MCF 10A (cell line): ENCODE measurements at places on chromosomes 6 and 20. TPM values are rescaled to one million over a fixed set of nuclear protein-coding genes. Genes with fewer than 3 reads are reported as not detected.

The RNF144B gene
- 40.6 and 57.9 TPM in 2 replicates for total RNA-seq

The KIF6 gene
- total RNA-seq = 0.91 and 1.3 TPM in 2 replicates

- H3K27ac ChIP-seq = peak overlapping the region; percentile 55
- peaks cover 38% of the 10 kb centered on the region for H3K36me3 ChIP-seq
- peaks cover 11% of the 10 kb centered on the region for H3K4me1 ChIP-seq
These were observed 40.4 kb downstream of the ESF1 start for GRCh38 chr20:13744352-13744751.

DNA sequence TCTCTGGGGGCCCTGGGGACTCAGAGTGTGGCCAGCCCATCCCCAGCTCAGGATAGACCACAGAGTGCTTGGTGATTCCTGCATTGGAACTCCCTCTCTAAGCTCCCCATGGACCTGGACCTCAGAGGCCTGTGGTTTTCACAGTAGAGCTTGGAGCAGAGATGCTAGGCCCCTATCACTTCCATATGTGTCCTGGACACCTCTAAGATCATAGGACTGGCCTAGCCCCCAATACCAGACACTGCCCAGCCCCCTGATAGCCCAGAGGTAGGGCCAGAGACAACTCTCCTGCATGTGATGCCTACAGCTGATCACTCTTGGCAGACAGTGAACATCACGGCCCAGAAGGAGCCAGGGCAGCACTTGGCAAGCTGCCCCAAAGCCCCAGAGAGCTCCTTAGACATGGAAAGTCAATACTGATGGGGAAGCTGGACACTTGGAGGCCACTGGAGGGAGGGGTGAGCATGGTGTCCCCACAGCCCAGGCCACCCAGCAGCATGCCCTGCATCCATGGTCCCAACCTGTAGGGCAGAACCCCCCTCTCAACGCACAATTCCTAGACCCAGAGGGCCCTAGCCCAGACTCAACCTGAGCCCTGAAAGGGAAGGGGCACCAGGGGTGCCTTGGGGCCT, 27.1 kb downstream of the UBD start:
- DNase-seq = no peak
- H3K36me3 ChIP-seq = no peaks in the 10 kb centered on the region
- no peak overlapping the region for H3K27ac ChIP-seq
- H3K4me3 ChIP-seq = no peak overlapping the region
- peaks cover 6% of the 10 kb centered on the region for H3K4me1 ChIP-seq
- H3K27me3 ChIP-seq = peaks cover 9% of the 10 kb centered on the region

DNA sequence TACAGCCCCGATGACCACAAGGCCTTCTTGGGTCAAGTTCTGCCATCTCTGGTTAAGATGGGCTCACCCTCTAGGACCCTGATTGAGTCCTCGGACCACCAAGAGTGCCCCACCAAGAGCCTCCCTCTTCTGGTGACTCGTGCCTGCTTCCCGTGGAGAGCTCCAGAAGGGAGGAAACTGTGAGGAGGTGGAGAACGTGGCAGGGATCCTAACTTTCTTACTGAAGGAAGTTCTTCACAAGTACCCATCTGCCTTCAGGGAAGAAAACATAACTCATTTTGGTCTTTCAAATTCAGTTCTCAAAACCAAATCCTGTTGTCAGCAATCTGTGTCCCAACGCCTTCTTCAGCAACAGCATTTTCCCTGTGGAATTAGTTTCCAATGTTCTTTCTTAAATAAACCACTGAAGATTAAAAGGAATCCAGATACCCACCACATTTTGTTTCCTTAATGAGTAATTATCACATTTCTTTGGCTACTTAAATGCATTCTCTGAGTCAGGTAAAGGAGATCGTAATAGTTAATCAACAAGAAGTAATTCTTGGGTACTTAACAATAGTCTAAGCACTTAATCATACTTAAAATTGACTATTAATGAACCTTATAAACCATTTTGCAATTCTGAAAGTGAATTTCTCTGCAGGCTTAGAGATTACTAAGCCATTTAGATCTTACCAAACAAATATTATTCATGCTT, 185.8 kb upstream of the SGK1 start:
- H3K27ac ChIP-seq = peak overlapping the region; percentile 67
- DNase-seq = peak; percentile 21
- H3K4me1 ChIP-seq = peaks cover 18% of the 10 kb centered on the region
- H3K27me3 ChIP-seq = no peaks in the 10 kb centered on the region
- no peaks in the 10 kb centered on the region for H3K36me3 ChIP-seq

The TGM3 gene
- not detected in 2 replicates for total RNA-seq

DNA sequence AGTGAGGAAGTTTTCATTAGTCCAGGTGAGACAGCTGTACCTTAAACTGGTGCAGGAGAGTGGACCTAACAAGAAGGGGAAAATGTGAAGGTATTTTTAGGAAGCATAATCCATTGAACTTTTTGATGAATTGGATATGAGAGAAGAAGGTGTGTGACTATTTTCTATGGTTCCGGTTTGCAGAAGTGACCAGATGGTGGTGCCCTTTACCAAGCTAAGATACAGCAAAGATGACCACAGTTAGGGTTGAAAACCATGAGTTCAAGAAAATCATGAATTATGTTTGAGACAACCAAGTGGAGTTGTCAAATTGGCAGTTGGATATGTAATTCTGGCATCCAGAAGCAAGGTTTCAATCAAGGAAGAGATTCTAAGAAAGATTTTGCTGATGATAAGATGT, 61.9 kb upstream of the NRSN1 start:
- peaks cover 7% of the 10 kb centered on the region for H3K36me3 ChIP-seq
- peak; percentile 44 for DNase-seq
- H3K4me1 ChIP-seq = no peaks in the 10 kb centered on the region
- H3K27me3 ChIP-seq = no peaks in the 10 kb centered on the region

The SAMD5 gene
- 2.3 and 2.6 TPM in 2 replicates for total RNA-seq

DNA sequence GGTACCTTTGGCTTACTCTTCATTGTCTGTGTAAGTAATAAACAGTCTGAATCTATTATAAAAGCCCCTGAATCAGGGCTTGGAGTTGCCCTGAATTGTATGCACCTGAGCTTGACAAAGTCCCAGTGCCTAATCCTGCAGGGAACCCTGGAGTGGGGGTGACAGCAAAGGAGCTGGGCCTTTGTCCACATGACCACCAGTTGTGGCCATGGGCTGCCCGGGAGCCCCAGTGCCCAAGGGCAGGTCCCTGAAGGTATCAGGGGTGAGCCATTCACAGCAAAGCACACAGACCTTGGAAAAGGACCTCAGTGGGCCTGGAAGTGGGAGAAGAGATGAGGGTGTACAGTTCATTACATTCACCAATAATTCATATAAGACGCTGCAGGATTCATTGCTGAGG, 94.2 kb downstream of the BANF2 start:
- H3K36me3 ChIP-seq = no peaks in the 10 kb centered on the region
- H3K4me1 ChIP-seq = peaks cover 5% of the 10 kb centered on the region
- DNase-seq = no peak
- H3K4me3 ChIP-seq = no peak overlapping the region

DNA sequence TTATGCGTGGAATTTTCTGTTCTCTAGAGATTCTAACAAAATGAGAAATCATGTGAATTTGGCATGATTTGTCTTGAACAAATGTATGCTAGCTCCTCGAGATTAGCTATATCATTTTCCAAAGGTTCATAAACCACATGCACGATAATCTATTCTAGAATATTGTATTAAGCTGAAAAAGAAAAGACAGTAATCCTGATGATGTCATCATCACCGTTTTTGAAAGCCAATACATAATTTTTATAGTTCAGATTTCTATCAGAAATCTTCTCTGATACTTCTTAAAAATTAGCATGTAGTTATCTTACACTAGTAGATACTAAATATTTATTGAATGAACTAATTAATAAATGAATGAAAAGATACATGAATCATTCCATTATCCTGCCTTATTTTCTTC, 111.2 kb downstream of the HAO1 start:
- H3K36me3 ChIP-seq = no peaks in the 10 kb centered on the region
- no peak overlapping the region for H3K27ac ChIP-seq
- no peak for DNase-seq
- no peaks in the 10 kb centered on the region for H3K4me1 ChIP-seq
- no peak overlapping the region for H3K4me3 ChIP-seq

The RBPJL gene
- not detected in 2 replicates for total RNA-seq

DNA sequence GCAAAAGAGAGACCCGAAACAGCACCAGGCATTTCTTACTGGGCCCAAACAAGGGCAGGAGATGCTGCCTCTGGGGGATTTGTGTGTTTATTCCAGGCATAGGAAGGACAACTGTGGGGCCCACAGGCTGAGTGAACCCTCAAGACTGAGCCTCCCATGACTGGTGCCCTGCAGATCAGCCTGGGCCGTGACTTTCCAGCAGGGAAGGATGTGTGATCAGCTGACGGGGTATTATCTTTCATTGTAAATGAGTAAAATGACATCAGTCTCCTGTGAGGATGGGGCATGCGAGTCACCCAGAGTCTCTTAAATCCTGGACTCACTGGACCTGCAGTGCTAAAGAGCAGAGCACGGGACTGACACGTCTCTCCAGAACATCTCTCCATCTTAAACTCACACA, 3.9 kb upstream of the TEAD3 start:
- no peak for DNase-seq
- H3K4me1 ChIP-seq = peaks cover 6% of the 10 kb centered on the region
- no peak overlapping the region for H3K4me3 ChIP-seq
- no peak overlapping the region for H3K27ac ChIP-seq

DNA sequence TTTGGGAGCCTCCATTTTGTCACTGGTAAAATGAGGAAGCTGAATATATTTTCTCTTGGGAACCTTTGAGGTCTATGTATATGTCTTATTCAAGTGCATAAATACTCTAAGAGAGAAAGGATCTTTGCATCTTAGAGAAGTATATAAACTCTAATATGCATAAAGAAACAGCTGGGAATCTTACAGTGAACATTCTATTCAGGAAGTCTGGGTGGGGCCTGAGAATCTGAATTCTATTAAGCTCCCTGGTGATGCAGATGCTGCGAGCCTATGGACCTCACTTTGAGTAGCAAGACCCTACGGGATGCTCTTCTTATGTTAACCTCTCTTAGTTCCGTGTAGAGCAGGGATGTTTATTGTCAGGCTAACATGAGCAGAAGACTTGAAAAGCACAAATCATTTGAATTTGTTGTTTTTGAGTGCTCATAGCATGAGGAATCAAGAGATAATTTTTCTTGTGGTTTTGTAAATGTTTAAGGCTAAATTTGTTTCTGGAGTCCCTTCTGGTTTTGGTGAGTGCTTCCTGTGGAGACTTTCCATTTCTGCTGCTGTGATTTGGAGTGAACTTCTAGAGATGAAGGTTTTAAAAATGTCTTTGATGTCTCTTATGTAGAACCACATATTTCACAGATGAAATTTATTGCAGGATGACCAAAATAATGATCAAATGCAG, 281.2 kb upstream of the JAG1 start:
- H3K27me3 ChIP-seq = no peaks in the 10 kb centered on the region
- no peak overlapping the region for H3K4me3 ChIP-seq
- no peaks in the 10 kb centered on the region for H3K36me3 ChIP-seq
- DNase-seq = no peak
- peaks cover 19% of the 10 kb centered on the region for H3K4me1 ChIP-seq
- peak overlapping the region; percentile 91 for H3K27ac ChIP-seq

DNA sequence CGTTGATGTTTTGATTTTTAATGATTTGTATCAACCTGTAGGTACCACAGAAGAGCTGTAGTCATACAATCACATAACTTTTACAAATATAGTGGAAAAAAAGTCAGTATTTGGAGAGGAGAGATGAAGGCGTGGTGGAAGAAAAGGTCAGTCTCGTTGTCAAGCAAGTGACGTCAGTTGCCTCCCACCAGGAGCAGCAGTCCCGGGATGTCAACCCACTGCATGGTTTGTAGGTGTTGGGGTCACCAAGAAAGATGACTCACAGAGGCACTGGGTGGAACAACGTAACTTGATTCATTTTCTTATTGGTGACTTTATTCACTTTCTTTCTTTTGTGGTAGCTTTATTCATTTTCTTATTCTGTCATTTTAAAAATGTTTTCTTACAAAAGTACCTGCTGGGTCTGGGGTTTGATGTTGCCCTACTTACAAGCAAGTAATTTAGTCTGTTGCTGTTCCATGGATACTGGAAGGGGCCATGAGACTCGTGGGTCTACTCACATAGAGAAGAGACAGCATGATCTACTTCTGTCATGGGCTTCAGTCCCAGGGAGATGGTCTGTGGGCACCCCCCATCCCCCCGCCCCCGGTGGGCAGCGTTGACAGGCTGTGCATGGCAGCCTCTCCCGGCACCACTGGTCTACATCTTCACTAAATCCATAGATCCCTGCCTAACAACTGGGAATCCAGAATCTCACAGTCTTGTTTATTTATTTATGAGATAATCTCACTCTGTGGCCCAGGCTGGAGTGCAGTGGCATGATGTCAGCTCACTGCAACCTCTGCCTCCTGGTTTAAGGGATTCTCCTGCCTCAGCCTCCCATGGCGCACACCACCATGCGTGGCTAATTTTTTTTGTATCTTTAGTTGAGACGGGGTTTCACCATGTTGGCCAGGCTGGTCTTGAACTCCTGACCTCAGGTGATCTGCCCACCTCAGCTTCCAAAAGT, 36.4 kb upstream of the SYNJ2 start:
- H3K27me3 ChIP-seq = no peaks in the 10 kb centered on the region
- no peak for DNase-seq
- peaks cover 65% of the 10 kb centered on the region for H3K36me3 ChIP-seq

- no peak overlapping the region for H3K27ac ChIP-seq
- no peak for DNase-seq
- no peaks in the 10 kb centered on the region for H3K4me1 ChIP-seq
- peaks cover 10% of the 10 kb centered on the region for H3K27me3 ChIP-seq
These were observed 71.7 kb upstream of the SMLR1 start for GRCh38 chr6:130755368-130756034.
